Keratinocyte (primary cell): ENCODE measurements at places on chromosomes 7 and 10.

DNA sequence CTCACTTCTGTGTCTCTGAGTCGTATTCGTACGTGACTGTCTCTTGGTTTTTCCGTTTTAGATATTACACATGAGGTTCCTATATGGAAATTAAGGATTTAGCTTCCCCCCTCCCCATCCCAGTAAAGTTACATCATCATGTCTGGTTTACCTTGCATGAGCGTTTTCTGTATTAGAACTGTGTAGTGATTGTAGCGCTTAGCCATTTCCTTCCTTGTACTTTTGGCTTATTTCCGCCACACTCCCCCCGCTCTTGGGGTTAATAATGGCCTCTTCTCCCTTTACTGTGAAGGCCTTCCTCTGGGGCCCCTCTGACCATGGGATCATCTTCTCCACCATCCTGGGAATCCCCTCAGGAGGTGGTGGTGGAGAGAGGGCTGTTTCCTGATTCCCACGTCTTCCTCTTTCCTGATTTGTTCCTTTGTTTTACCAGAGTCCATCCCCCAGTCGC, 27.2 kb upstream of the AP5Z1 start:
- no peak for DNase-seq

- DNase-seq = no peak
These were observed 19.3 kb upstream of the SLC35G1 start for GRCh38 chr10:93874309-93875031.

DNA sequence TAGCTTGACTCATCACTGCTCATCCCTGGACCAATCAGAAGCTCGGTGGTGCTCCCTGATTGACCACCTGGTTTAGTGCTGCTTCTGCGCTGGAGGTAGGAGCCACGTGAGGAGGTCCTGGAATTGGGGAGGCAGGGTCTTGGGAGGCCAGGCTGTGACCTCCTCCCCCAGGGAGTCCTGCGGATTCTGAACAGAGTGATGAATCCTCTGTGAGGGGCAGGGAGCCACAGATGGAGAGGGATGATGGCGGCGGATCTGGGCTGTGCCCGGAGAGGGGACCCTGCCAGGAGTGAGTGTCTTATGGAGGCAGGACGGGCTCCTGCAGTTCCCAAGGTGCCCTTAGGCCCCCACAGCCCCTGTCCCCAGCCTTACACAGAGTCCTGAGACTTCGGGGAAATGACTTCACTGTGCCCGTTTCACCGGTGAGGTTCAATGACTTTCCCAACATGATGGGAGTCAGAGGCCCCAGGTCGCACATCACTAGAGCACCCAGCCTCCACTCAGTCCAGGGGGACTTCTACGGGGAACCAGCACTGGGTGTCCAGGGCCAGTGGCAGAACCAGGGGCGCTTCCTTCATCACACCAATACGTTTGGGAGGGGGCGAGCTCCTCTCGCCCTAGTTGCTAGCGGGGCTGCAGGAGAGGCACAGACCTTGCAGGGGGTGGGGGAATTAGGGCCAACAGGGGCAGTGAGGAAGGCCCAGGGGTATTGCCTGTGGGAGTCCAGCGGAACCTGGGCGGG, 48.9 kb downstream of the FKBP6 start:
- DNase-seq = no peak

GRCh38 chr7:14754631-14755030, 147.9 kb downstream of the DGKB start:
- DNase-seq = no peak

DNA sequence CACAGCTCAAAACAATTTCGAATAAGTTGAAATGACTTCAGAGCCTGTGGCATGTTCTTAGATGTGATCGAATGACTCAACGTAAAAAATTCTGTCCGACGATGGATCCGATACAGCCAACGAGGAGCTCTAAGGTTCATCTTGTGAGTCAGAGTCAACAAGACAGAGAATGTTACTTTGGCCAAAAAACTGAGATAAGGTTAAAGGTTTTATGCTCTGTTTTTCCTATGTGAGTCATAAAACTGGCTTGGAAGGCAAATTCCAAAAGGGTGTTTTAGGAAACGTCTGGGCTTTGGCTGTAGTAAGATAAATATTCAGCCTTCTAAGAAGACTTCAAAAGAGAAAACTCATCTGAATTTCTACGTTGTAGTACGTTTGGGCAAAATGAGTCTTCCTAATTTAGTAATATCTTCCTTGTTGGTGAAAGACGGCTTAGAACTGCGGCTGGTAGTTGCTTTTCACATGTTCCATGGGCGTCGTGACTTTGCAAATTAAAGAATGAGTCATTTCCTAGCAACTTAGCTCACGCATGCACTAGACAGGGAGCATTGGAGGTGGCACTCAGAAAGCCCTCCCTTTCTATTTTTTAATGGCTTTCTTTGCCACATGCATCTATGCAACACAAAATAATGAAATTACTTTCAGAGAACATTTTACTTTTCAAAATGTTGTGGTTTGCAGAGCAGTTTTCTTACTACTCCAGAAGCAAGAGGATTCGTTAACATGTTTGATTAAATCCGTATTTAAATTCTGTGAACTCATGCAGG, 28.2 kb downstream of the PFKP start:
- DNase-seq = peak; percentile 94

DNA sequence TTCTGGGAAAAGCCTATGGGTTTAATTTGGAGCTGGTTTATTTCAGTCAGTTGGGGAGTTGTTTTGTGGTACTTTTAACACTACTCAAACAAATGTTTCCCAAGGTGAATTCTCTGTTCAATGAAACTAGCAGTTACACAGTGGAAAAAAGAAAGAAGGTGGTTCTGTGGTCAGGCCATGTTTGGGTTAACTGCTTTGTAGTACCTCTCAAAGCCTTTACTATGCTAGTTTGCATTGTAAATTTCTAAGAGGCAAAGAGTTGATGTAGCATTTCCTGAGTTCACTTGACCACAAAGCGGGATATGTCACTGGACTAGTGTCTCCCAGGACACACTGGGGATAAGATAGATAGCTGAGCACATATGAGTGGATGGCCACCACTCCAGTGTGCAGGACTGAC, 145.4 kb downstream of the KIF20B start:
- DNase-seq = no peak

DNA sequence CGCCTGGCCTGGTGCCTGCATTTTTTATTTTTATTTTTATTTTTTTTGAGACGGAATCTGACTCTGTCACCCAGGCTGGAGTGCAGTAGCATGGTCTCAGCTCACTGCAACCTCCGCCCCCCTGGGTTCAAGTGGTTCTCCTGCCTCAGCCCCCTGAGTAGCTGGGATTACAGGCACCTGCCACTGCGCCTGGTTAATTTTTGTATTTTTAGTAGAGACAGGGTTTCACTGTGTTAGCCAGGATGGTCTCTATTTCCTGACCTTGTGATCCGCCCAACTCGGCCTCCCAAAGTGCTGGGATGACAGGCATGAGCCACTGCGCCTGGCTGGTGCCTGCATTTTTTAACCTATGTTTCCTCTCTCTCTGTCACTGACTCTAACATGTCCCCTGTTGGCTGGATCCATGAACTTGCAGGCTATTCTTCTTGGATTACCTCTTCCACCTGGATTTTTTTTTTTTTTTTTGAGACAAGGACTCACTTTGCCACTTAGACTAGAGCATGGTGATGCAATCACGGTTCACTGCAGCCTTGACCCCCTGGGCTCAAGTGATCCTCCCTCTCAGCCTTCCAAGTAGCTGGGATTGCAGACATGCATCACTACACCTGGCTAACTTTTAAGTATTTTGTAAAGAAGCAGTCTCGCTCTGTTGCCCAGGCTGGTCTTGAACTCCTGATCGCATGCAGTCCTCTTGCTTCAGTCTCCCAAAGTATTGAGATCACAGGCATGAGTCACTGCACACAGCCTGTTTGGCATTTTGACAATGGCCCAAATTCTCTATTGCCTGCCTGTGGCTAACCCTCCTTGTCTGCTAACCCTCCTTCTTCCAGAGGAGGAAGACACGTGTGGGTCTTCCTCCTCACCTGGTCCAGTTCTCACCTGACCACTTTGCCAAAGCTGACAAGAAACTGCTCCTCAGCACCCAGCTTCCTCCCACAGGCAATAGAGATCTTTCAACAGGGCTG, 23.0 kb upstream of the PRPF18 start:
- DNase-seq = no peak

- no peak for DNase-seq
These were observed 505.6 kb upstream of the MKI67 start for GRCh38 chr10:128631801-128632241.
